Activated CD8-positive, alpha-beta memory T cell treated with anti-CD3 and anti-CD28 coated beads for 36 hours (primary cell): ENCODE measurements at places on chromosomes 5 and 9. TPM values are rescaled to one million over a fixed set of nuclear protein-coding genes. Genes with fewer than 3 reads are reported as not detected.

APBA1 gene
- total RNA-seq, result 0.10 TPM

SLC6A18 gene
- total RNA-seq, result not detected

PKD2L2 gene
- not detected for total RNA-seq

KCNMB1 gene
- not detected for total RNA-seq

FCN2 gene
- not detected for total RNA-seq
